NCI-H524 (cell line): ENCODE measurements at places on chromosomes 12 and 14.

- peak; percentile 64 for DNase-seq
Observed at GRCh38 chr12:80867941-80868340, 69.8 kb downstream of the LIN7A start.

GRCh38 chr12:76449583-76449982 is 101.4 kb upstream of the BBS10 start:
- DNase-seq, result no peak

GRCh38 chr12:95380997-95381786 is 92.8 kb upstream of the METAP2 start:
- DNase-seq, result no peak

DNA sequence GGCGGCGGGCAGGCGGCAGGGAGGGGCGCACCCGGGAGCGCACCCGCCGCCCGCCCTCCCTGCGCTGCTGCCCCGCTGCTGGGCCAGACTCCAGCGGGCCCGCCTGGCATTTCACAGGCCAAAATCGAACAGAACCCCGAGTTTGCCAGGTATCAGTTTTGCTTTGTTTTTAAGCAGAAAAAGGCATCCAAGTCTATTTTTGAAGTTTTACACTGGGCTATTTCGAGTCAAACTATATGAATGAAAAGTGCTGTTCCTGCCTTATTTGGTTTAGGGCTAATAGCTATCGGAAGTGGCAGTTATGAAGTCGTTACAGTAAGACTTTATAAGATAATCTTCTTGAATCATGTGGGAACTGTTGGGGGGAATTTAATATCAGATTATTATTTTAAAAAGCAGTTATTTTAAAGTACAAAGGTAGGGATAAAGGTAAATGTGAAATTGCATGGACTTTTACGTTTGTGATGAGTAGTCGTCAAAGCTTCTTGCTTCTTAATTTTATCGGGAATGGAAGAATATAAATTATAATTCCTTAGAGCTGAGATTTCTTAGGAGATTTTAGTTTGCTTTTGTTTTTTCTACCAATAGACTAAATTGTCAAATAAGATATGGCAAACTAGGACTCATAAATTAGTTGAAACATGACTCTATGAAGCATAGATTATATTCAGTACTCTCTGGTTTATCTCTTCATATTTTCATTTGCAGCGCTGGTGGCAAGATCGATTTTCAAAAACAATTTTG is 1.1 kb downstream of the MSRB3 start:
- DNase-seq, result no peak

DNA sequence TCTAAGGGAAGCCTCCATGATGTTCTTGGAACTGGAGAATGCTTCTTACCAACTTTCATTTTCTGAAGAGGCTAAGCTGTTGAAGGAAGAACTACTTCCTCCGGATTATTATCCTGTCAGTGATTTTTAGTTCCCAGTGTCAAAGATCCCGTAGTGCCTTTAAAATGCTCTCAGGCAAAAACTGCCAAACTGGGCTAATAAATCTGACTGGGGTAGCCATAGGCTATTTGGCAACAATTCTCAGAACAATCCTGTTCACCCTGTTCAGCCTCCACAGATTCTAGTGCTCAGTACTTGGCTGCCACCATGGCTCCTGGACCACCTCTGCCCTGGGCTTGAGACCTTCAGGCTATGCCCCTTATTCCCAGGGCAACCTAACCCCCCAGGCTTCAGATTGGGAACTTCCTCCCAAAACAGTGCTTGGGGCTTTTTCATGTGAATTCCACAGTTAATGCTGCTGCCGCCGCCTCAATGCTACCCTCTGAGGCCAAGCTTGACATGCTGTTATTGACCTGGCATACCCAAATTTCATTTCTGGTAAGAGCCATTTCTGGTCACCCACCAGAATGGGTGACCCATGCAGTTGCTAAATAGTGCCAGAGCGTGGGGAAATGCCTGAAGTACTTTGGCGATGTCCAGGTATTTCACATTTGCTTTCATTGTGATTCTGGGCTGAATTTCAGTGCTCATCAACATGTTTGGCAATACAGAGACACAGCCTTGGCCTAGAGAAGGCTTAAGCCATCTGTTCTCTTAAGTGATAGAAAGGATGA is 110.0 kb upstream of the ARHGAP5 start:
- peak; percentile 15 for DNase-seq

DNA sequence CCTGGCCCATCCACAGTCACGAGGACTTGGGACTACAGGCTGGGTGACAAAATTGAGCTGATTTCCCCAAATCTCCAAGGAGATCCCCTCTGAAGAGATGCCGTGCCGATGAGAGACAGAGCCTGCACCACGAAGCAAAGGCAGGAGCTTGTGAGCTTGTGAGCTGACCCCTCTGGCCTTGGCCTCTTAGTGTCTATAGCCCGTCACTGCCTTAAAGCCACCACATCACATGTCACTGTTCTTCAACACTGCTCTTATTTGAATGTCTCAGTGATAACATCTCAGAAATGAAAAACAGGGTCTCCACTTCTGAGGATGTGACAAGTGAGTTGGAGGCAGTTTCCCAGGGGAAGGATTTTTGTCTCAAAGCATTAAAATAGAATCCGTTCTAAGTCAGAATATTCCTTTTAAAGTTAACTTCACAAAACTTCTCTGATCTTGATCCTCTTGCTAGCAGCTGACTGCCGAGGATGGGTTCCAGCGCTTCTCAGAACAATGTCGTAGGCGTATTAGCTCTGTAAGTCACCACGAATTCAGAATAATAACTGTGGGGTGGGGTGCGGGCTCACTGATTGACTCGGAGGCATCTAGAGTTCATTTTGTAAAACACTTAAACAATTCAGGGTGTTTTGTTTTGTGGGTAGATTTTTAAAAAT is 37.5 kb downstream of the CHST11 start:
- no peak for DNase-seq

DNA sequence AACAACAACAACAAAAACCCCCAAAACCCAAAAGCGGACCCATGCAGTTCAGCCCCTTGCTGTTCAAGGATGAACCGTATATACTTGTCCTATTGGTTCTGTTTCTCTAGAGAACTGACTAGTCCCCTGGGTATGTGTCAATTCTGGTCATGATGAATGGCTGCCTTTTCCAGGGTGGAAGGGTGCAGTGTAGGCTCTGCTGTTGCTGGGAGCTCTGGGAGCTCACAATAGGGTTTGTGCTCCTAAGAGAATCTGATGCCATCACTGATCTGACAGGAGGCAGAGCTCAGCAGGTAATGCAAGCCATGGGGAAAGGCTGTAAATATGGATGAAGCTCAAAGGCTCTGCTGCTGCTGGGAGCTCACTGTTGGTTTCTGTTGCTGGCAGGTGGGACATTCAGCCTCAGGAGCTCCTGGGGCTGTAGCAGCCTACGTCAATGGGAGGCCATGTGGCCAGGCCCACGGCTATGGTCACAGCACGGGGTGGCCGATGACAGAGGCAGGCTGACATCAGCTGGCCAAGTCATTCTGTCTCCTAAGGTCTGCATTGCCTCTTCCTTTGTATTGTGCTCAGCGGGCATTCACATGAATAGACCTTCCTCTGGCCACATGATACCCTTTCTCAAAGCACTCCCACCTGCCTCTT is 37.9 kb downstream of the DLK1 start:
- DNase-seq, result no peak

DNA sequence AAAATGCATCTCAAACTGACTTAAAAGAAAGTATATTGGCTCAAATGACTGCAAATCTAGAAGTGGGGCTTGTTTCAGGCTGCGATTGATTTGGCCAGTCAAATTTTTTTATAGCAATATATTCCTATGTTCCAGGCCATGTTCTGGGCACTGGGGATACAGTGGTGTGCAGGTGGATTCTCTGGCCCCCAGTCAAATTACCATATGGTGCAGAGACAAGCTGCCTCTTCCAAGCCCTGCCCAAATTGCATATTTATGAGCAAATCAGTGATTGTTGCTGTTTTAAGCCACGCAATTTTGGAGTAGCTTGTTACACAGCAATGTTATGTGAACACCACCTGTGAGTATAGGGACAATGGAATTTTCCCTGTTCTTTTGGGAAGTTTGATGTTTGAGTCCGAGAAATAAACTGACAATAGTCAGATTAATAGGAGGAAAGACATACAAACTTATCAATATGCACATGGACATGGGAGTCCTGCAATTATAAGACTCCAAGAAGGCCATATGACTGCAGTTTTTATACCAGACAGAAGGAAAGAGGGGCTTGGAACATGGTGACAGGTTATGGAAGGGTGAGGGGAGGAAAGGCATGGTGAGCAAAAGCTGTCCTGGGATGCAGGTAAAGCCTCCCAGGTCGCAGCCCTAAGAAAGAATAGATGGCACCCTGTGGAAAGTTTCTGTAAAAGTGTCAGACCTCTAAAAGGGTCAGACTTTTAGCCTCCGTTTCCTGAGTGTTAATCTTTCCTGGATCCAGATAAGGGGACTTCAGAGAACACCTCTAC is 13.1 kb upstream of the CRY1 start:
- no peak for DNase-seq

DNA sequence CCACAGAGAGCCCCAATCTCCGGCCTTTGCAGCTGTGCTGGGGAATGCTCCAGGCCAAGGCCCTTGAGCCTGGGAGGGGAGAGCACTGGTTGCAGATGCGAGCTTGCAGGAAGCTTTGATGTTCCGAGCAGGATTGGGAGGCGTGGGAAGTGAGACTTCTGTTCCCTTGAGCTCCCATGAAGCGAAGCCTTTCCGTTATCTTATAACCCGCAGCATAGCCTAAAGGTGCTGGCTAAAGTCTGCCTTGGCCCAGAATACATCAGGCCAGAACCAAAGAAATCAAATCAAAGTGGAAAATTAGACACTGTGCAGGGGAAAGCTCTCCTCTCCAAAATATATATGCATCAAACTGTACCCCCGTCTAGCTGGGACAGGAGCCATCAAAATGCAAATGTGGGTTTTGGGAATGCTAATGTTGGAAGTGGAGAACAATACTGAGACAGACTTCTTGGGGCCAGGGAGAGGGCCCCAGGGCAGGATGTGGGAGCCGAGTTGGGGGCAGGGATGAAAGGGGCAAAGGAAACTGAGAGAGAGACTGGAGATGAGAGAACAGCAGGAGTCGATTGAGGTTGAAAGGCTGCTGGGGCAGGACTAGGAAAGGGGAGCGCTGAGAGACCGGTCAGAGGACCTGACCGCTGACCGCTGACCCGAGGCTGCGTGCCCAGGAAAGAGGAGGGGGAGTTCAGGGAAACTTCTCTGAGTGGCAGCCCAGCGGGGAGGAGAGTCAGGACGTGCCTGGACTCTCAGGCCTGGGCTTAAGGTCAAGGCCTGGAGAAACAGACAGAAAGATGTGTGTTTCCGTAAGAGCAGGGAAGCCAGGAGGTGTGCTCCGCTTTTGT is 152.2 kb upstream of the PARP11 start:
- DNase-seq, result no peak

- no peak for DNase-seq
Observed at GRCh38 chr14:65745396-65746190, 333.1 kb downstream of the FUT8 start.

GRCh38 chr12:105865886-105866285 is 272.9 kb downstream of the NUAK1 start:
- no peak for DNase-seq

- DNase-seq, result no peak
Observed at GRCh38 chr12:51721282-51721940, 127.1 kb downstream of the FIGNL2 start.

DNA sequence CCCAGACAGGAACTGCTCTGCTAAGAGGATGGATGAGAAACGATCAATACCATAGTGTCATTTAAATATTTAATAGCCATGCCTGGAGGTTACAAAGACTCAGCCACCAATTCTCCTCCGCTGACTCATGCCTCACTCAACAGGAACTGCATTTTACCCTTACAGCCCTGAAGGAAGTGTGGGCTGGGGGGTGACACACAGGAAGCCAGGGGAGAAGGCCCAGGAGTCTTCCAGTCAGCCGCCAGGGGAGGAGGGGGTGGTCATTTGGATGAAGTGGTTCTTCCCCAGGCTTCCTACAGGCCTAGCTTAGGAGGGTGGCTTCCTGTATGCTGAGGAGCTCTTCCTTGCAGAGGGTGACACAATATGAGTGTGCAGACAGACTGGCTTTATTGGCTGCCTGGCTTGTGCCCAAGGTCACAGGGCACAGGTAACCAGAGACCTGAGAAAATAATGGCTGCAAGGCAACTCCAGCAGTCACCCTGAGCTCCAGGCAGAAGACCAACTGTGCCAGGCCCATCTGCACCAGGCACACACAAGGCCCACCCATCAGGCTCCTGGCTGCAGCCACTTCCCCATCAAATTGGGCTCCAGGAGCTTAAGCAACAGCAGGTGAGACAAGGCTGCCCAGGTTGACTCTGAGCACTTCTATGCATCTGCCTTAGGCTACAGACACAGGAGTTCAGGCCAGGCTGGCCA is 30.6 kb upstream of the RPLP0 start:
- no peak for DNase-seq

- DNase-seq, result no peak
Observed at GRCh38 chr14:104741108-104741802, 11.7 kb upstream of the SIVA1 start.

DNA sequence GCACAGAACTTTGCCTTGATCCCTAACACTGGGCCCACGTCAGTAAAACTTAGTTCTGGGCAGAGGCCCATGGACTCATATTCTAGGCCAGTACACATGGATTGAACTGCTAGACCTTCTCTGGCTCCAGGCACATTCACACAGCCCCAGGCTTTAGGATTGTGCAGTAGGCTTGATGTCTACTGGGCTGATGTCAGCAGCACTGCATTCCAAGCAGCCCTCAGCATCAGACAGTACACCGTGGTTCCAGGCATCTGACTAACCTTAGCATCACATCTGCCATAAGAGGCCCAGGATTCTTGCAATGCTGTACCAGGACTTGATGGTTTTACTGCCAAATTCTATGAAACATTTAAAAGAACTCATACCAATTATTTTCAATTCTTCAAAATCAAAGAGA is 301.9 kb downstream of the CCER1 start:
- DNase-seq, result no peak

- DNase-seq, result no peak
Observed at GRCh38 chr12:118068445-118068844, 7.5 kb upstream of the WSB2 start.

DNA sequence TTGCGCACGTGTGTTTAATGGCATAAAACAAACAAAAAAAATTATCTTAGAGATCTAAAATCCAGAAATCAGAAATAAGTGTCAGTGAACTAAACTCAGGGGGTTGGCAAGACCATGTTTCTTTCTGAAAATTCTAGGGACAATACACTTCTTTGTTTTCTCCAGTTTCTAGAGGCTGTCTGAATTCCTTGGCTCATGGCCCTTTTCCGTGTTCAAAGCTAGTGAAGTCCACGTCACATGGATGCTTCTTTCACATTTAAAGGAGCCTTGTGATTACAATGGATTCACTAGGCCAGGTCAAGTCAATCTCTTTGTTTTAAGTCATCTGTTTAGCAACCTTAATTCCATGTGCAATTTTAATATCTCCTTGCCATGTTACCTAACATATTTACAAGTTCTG is 22.4 kb downstream of the SLCO1B3 start:
- no peak for DNase-seq

- DNase-seq, result peak; percentile 72
Observed at GRCh38 chr12:2682296-2683251, 112.2 kb upstream of the FKBP4 start.

- DNase-seq, result no peak
Observed at GRCh38 chr12:57171668-57172067, 24.2 kb upstream of the LRP1-AS start.

GRCh38 chr12:76462668-76463224 is 96.8 kb downstream of the OSBPL8 start:
- no peak for DNase-seq

- no peak for DNase-seq
Observed at GRCh38 chr12:57093415-57094207, 4.7 kb downstream of the NAB2 start.

- DNase-seq, result no peak
Observed at GRCh38 chr12:100993916-100994450, 199.4 kb downstream of the ANO4 start.

GRCh38 chr12:118763234-118763633 is 218.1 kb upstream of the SRRM4 start:
- DNase-seq, result peak; percentile 6
